ENCODE measurements at places on chromosomes 5 and 9. TPM values are rescaled to one million over a fixed set of nuclear protein-coding genes. Genes with fewer than 3 reads are reported as not detected.

DNA sequence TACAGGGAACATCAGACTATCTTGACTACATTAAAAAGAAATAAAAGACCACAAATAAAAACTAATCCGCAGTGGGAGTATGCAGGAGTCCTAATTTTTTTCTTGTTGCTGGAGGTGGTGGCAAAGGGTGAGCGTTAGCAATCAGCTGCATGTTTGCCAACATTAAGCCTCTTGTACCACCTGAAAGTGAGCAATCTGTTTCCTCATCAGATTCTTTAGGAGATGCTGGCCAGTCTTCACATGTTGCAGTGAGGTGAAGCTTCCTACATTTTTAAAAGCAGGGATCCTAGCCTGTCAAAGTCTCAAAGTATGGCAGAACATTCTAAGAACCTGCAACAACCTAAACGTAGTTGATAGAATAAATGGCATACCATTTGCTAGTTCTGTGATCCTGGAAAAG is 162.2 kb upstream of the MEF2C start:
- DNase-seq = no peak

- peak; percentile 91 for DNase-seq
These were observed at the start of gene B4GALT7 for GRCh38 chr5:177599731-177600507. B4GALT7 (plus strand) TSS chr5:177600132; CDS start chr5:177600211, 79 bp downstream.

FAM174A gene
- total RNA-seq = 31.7 TPM

- peak; percentile 96 for DNase-seq
These were observed at the start of gene DNAJC18 for GRCh38 chr5:139439013-139439903. DNAJC18 (minus strand) TSS chr5:139439525; CDS start chr5:139439445, 80 bp downstream.

GRCh38 chr5:91162534-91163381 is 220.4 kb downstream of the ARRDC3 start:
- no peak for DNase-seq

DNA sequence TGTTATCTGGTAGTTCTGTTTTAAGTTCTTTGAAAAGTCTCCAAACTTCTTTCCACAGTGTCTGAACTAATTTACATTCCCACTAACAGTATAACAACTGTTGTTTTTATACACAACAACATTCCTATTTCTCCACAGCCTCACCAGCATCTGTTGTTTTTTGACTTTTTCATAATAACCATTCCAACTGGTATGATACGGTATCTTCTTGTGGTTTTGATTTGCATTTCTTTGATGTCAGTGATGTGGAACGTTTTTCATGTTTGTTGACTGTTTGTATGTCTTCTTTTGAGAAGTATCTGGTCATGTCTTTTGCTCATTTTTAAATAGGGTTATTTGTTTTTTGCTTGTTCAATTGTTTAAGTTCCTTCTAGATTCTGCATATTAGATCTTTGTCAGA is 12.6 kb upstream of the GRAMD2B start:
- no peak for DNase-seq

GRCh38 chr5:74517700-74518099 is 122.8 kb downstream of the ENC1 start:
- no peak for DNase-seq

DNA sequence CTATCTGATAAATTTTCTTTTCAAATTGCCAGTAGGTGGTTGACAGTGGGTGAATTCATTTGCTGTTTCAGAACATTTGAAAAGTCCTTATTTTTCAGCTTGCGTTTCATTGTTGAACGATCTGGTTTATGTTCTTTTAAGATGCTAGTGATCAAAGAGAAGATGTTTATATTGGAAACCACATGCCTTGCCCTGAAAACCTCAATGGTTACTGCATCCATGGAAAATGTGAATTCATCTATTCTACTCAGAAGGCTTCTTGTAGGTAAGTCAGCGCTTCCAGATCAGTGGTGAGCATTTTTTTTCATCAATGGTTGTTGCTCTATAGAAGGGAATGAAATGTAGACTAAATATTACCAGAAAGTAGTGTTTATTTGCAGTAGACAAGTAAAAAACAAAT is 16.6 kb upstream of the CAVIN4 start:
- DNase-seq = no peak

FAT2 gene
- total RNA-seq = 0.02 TPM

GPX8 gene
- 4.2 TPM for total RNA-seq

SLC46A2 gene
- not detected for total RNA-seq

RNF44 gene
- total RNA-seq = 15.8 TPM

DNA sequence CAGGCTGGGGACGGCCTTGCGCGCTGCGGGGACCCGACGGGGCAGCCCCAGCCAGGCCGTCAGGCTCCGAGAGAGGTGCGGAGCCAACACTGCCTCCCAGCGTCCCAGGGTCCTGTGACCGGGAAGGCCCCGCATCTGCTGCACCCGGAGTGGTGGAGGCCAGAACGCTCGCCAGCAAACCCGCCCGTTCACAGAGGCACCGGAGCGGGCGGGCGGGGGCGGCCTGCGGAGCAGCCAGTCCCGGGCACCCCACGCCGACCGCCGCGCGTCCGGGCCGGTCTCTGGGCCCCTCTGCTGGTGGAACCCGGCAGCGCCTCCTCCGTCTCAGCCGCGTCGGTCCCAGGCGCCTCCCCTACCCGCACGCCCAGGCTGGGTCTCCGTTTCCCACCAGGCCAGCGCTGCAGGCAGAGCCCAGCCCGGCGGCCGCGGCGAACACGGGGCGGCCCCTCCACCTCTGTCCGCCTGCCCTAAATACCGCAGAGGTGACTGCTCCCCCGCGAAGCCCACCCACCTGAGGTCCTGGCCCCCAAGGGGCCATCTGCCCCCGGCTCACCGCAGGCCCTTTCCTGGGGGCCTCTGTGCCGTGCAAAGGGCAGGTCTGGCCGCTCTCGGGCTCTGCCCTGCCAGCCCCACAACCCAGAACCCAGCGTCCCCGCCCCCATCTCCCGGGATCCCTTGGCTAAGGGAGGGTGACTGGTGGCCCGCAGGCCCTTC is 15.9 kb downstream of the EXD3 start:
- peak; percentile 77 for DNase-seq

GRCh38 chr9:131677049-131677443 is 62.8 kb downstream of the RAPGEF1 start:
- DNase-seq = no peak

- peak; percentile 51 for DNase-seq
These were observed 1.7 kb downstream of the EBF1 start for GRCh38 chr5:159097784-159098602.

GRCh38 chr5:123151227-123151909 is 62.3 kb downstream of the PRDM6 start:
- no peak for DNase-seq

GRCh38 chr5:4520559-4520958 is 619.6 kb upstream of the ADAMTS16 start:
- no peak for DNase-seq

DNA sequence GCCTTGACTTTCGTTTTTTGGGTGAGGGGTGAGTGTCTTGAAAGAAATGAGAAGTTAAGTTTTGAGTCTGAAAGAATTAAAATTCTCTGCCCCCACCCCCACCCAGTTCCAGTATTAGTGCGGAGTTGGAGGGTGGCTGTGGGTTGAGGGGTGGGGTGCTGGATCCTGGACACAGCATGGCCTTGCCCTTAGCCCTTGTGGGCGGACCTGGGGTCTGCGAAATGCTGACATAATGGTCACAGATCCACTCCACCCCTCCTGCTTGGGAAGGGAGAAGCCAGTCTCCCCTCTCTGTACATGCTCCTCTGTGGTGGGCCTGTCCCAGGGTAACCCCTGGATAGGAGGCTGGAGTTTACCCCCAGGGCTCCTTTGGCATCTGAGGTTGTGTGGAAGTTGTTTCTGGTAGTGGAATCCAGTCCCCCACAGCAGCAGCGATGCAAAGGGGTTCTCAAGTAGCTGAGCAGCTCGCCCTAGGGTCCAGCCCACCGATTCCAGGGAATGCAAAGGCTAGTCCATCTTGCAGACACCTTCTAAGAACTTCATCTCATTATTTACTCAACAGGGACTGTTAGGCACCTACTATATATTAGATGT is 42.8 kb upstream of the TCF7 start:
- DNase-seq = no peak

DNAJA1 gene
- total RNA-seq = 88.3 TPM

BAAT gene
- total RNA-seq = 0.71 TPM

RPS14 gene
- total RNA-seq = 1,232 TPM

DNA sequence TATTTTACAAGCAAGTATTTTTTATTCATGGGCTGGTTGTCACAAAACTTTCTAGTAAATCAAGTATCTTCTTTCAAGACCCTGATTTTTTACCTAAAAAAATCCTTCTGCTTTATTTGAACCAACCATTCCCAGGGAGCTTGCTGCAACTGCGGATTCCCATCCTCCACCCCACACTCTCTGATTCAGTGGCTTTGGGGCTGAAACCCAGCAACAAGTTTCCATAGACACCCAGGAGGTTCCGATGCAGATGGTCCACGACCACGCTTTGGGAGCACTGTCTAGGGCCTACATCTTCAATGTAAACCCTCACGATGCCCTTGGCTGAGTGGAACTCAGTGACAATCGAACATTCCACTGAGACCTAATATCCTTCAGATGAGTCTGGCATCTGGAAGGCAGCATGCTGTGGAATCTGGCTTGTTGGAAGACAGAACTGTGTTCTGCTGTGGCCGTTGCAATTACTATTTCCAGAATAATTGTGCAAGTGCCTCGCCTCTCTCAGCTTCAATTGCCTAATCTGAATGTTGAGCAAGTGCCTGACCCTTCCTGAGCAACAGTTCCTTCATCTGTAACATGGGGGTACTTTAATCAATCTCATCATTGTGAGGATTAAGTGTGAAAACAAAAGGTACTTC is 105.1 kb downstream of the INSYN2B start:
- no peak for DNase-seq

- DNase-seq = no peak
These were observed 455.9 kb downstream of the EBF1 start for GRCh38 chr5:158643840-158644239.

- no peak for DNase-seq
These were observed 294.3 kb downstream of the EPB41L4A start for GRCh38 chr5:112124788-112125187.

GRCh38 chr9:135036861-135037465 is 50.5 kb upstream of the OLFM1 start:
- DNase-seq = no peak

GRCh38 chr9:33466565-33467495 is 6.9 kb downstream of the NOL6 start:
- DNase-seq = peak; percentile 77

GRCh38 chr5:162529209-162529608 is 461.6 kb downstream of the GABRG2 start:
- DNase-seq = no peak

CMYA5 gene
- total RNA-seq = 1,322 TPM

- DNase-seq = no peak
These were observed 5.5 kb upstream of the MRPS2 start for GRCh38 chr9:135494791-135495559.

AQP3 gene
- 4.7 TPM for total RNA-seq

IRX1 gene
- not detected for total RNA-seq

DNA sequence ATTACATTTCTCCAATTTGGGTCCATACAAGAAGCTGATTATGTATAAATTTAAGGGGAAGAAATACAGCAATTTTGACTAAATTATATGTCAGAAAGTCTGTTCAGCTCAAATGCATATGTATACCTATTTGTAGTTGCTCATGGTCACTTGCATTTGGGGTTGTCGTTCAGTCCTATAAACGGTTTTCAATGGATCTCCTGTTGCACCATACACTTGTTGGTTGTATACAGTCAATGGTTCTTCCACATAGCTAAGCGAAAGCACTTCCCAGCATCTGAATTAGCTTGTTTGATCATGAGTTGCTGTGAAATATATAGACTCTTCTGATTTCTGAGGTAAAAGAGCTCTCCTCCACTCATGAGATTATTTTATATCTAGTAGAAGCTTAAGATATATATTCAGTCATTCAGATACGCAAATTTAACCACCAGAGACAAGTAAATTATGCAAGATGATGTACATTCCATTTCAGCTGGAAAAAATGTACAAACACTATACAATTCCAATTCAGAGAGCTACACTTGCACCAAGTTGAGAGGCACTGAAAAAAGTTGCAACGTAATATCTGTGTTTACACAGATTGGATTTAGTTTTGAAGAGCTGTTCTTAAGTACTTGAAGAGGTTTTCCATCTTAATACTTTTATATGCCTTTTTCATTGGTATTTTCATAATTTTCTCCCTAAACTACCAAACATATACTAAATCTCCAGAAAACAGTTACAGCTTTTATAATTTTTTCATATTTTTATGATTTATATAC is 64.4 kb upstream of the POU5F2 start:
- DNase-seq = no peak

DNA sequence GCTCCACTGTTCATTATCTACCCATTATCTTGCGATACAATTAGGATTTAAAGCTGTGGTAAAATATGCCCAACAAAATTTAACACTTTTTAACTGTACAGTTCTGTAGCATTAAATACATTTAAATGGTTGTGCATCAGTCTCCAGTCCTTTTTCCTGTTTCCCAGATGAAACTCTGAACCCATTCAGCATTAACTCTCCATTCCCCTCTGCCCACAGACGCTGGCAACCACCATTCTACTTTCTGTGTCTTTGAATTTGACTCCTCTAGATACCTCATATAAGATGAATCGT is 2.9 kb upstream of the TRIM7 start:
- no peak for DNase-seq

- no peak for DNase-seq
These were observed 4.6 kb downstream of the KIF2A start for GRCh38 chr5:62310426-62311143.

DNA sequence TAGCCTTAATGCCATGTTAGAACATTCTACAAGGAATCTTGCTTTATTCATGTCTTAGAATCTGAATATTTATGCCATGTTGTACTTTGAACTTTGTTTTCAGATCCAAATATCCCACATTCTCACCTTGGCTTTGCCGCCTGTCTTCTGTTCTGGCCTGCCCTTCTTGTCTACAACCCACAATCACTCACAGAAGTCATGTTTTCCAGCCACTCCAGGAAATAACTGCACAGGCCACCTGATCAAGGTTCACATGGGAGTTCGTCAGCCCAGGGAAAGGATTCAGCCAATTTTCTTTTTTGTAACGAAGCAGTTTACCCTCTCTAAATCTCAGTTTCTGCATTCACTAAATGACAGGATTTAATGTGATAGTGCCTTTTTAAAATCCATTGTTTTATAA is 70.5 kb downstream of the JAKMIP2 start:
- no peak for DNase-seq

GRCh38 chr5:173932695-173933139 is 44.6 kb downstream of the CPEB4 start:
- DNase-seq = no peak

TAF11L10 gene
- total RNA-seq = not detected

DNA sequence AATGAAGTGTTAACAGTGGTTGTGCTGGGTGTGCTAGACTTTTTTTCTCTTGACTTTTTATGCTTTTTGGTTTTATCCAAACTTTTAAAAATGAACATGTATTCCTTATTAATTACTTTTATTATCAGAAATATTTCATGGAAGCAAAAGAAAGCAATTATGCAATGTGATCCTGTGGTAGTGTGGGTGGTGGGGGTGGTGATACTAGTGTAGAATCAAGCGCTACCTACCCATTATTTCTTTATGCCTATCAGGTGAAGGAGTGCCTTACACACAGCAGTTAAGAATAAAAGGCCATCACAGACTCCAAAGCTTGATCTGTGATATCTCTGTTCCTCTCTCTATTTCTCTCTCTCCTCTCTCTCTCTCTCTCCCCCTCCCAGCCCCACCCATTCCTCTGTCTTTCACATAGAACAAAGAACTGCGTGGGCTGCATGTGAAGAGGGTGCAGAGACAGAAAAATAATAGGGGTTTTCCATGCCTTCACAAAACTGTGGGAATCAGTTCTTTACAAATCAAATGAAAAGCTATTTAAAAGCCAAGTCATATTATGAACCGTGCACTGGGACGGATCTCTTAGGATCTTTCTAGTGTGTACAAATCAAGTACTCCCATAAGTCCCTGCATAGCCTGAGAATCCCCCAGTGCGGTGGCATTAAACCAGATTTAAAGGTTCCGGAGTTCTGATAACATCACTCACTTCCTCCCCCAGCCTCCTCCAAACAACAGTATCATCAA is 351.2 kb downstream of the RAB3C start:
- DNase-seq = no peak
